ENCODE measurements at places on chromosomes 11 and 22.

DNA sequence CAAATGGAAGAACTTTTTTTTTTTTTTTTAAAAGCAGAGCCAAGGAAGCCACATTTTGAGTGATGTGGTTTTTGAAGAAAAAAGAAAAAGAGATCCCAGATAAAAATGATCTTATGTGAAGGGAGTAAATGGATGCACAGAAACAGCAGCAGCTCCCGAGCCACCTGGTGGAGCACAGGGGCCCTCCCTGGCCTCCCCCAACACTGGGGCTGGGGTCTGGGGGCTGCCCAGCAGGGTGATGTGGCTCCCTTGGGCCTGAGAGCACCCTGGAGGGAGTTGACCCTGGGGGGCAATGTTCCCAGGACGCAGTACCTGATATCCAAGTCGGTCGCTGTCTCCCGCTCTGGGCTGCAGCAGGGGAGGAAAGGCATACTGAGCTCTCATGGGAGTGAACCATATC lies 26.5 kb upstream of the KCNJ11 start:
- no peak for DNase-seq

DNA sequence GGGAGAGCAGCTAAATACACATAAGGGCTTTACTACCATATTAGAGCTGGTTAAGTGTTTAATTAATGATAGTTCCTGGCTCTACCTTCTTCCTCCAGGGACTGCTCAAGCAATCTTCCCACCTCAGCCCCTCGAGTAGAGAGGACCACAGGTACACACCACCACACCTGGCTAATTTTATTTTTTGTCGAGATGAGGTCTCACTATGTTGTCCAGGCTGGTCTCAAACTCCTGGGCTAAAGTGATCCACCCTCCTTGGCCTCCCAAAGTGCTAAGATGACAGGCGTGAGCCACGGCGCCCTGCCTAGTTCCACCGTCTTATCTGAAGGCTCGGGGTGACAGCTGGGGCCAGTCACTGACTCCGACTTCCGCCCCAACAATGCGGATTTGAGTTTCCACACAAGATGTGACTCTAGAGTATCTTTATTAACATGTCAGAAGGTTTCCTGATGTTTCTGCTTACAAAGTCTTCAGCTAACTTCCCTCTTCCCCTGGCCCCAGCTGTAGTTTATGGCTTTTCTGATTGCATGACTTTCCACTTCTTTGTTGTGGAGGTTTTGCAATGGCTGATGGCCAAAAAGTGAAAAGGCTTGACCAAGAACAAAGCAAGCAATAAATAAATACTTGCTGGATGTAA lies 16.8 kb downstream of the TPST2 start:
- no peak for DNase-seq

DNA sequence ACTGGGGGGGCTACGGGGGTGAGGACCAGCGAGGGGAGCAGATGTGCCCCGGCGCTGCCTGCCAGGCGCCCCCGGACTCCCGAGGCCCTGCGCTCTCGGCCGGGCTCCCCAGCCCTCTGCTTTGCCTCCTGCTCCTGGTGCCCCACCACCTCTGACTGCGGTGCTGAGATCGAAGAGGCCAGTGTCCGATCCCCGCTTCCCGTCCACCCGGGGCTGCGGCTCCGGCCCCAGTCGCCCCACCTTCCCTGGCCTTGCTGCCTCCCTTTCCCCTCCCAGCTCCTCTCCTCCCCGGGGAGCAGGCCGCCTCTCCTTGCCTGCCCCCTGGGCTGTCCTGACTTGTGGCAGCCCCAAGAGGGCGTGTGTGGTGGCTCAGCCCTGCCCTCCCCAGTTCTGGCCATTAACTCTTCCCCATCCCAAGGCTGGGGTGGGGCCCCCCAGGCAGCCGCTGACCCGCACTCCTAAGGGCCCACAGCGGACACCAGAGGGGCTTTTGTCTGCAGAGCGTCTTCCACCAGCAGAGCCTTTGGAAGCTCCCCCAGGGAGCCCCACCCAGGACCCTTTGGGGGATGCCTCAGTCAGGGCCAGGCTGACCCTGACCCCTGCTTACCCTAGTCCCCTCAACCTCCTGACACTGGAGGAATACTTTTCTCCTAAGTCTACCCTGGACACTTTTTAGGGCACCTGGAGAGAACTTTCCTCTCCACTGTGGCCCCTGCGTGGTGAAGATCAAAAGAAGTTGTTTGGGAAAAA lies 16.6 kb downstream of the RTN4RL2 start:
- no peak for DNase-seq

DNA sequence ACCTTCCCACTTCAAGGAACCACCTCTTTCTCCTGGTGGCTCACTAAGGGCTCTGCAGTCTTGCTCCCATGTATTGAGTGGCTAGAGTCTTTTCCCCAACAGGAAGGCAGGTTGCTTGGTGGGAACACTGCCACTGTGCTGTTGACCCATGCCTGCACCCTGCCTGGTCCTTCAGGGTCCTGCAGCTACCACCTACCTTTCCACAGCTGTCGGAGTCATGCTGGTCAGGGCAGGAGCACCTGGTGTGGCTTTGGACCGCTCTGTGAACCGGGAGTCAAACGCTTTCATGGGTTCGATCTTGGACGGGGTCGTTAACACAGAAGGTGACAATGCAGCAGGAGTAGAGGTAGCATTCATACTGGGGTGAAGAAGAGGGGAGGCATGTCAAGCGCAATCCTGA lies 56.1 kb downstream of the HIRA start:
- no peak for DNase-seq

- no peak for DNase-seq
Measured at GRCh38 chr22:21030621-21031544, 1.5 kb downstream of the SLC7A4 start.

GRCh38 chr22:49382451-49382735 lies 445.3 kb downstream of the BRD1 start:
- DNase-seq: no peak

- no peak for DNase-seq
Measured at GRCh38 chr11:15471048-15471894, 356.5 kb downstream of the INSC start.

DNA sequence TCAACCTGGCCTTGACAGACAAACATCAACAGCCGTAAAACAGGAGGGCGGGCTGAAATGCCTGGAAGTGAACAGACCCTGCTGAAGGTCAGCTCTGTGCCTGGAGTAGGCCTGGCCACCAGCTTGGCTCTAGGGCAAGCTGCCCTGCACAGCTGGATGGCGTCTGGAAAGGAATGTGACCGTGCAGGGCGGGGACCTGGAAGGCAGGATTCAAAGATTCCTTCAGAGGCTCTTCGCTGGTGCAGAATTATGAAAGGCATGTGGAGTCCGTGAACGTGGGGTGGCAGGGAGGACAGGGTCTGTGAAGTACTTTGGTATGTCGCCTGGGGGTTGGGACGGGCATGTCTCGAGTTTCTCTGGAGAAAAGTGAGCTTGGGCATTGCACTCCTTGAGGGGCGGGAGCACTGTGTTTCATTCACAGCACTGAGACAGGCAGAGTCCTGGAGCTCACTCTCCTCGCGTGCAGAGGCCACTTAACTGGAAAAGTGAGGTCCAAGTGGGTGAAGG lies 1.5 kb downstream of the EHD1 start:
- DNase-seq: no peak

DNA sequence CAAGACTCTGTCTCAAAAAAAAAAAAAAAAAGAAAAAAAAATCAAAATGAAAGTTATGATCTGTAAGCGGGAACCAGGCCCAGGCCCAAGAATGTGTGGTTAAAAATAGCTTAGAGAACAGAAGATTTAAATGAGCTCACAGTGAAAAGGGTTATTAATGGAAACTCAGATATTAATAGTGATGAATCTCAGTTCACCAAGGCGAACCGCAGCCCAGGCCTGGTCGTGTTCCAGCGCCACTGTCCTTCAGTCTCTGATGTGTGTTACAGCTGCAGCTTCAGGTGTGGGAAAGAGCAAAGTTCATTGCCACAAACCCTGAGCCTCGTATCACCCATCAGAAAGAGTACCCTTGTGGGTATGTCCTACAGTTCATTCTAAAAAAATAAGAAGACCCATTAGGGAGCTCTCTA lies 107.1 kb downstream of the GAB2 start:
- no peak for DNase-seq

- DNase-seq: no peak
Measured at GRCh38 chr11:44622721-44623258, 57.3 kb downstream of the CD82 start.

DNA sequence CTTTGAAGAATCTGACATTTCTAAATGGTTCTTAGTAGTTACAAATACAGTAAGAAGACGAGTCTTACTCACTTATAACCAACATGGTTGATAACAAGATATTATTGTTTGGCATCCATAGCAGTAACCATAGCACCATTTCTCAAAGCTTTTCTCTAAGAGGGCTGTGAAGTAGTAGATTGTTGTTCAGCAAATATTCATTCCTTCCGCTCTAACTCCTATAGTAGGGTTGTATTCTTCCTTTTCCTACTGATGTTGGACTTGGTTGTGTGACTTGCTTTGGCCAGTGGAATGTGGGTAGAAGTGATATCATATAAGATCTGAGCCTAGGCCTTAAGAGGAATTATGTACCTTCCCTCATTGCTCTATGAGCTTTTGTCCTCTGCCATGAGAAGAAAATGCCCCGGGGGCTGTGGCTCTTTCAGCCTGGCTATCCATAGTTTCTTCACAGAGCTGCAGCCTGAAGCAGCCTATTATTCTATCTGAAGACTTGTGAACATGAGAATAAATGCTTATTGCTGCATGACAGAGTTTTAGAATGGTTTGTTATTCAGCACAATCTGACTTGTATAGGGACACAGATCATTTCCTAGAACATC lies 28.9 kb upstream of the ZBED5 start:
- no peak for DNase-seq

DNA sequence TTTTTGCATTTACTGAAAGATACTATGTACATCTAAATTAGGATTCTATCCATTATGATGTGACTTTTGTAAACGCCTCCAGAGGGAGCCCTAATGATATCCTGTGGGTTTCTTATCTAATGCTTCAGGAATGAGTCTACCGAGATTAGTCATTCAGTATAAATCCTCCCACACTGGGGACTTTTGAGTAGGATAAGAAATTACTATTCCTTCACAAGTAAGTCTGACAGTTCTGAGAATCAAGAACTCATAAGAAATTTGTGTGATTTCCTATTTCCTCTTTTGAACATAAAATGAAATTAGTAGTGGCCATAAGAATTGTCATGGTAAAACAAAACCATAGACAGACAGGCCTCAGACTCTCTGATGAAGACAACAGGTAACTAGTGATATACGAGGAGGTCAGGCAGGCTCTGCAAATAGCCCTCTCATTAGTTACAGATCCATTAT lies 10.0 kb upstream of the OR5M1 start:
- DNase-seq: peak; percentile 6

DNA sequence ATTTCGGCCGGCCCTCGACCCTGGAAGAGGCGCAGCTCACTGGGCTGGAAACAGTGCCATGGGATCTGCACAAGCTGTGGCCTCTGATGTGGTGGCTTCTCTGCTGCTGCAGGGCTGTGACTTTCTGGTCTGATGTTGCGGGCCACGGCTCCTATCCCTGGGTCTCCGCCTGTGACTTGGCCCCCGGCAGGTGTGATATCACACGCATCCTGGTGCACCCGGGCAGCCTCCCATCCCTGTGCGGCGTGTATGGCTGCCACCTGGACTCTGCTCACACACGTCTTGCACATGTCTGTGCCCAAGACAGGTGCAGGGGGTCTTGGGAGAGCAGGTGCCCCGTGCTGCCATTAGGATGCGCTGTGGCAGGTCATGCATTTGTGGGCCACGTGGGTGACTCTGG lies 31.1 kb downstream of the GRAMD4 start:
- DNase-seq: no peak

GRCh38 chr11:78996007-78996406 lies 421.3 kb upstream of the NARS2 start:
- DNase-seq: no peak

DNA sequence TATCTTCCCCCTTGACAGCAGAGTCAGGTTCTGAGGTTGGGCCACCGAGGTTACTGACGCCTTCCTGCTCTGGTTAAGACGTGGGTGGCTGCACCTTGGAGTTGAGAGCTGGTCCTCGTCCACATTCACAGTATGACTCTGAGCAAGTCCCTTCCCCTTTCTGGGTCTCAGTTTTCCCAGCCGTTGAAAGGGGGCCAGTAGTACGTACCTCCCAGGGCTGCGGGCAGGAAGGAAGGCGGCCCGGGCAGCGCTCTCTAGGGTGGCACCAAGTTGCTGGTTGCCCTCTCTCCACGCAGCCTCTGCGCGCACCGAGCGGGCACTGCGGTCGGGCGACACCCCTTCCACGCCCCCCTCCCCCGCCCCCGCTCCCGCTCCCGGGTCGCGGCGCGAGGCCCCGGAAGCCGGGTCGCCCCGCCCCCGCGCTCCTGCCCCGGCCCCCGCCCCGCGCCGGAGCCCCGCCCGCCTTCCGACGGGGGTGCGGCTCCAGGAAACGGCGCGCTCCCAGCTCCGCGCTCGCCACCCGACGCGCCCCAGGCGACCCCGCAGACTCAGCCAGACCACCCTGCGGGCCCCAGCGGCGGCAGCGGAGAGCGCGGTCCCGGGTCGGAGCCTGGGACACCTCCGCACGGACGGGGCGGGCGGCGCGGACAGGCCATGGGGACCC lies at the start of gene EHBP1L1:
TSS of gene EHBP1L1 (plus strand) at position 486 of the 664 bp plus-strand sequence. CDS start 250 bp downstream, outside the sequence.
- DNase-seq: peak; percentile 65

DNA sequence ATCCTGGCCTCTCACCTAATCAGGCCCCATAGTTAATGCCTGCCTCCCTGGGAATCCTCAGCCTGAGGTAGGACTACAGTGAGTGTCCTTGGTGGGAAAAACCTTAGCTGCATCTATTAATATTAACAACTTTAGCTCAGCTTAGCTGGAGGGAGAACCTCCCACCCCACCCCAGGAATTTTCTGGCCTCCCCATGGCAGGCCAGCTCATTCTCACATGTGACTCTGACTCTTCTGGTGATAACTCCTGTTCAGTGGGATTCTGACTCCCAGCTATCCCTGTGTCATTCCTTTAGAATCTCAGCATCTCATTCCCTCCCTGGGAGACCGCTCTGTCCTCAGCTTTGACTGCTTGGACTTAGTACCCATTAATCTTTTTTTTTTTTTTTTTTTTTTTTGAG lies 14.5 kb downstream of the ART5 start:
- no peak for DNase-seq

DNA sequence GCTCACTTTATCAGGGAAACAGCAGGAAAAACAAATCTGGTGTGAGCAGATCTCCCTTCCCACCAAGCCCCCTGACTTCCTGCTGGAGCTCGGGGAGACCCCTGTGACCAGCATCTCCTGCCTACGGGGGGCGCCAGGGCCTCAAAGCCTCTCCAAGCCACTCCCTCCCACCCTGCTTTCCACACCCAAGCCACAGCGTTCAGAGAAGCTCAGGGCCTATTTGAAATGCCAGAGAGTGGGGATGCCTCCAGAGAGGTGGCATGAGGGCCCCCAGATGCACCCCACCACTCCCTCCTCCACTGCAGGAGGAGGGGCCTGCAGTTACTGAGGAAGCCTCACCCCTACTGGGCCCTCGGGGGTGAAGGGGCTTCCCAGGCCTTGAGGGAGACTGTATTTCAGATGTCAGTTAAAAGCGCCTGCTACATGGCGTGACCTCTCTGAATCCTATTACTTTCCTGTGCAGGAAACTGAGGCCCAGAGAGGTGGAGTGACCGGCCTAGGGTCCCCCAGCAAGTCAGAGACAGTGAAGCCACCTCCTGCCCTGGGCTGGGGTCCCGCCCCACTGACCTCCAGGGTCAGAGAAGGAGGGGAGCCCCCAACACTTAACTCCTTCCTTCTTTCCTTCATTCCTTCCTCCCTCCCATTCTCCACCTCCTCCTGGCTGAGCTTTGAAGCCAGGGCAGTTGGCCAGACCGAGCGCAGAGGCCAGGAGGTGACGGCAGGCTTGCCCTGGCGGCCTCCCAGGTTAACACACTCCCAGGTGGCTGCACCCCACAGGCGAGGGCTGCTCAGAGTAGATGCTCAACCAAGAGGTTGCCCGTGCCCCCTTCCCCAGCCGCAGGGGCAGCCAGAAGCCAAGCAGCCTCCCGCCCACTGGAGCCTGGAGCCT lies 6.0 kb upstream of the CDKN1C start:
- DNase-seq: no peak

- DNase-seq: no peak
Measured at GRCh38 chr11:65125197-65126056, 3.3 kb downstream of the MRPL49 start.
